ENCODE measurements at places on chromosomes 6 and 20.

- DNase-seq, result no peak
Measured at GRCh38 chr20:16624106-16624505, 50.9 kb upstream of the KIF16B start.

- DNase-seq, result no peak
Measured at GRCh38 chr6:140138311-140139010, 764.0 kb upstream of the CITED2 start.

DNA sequence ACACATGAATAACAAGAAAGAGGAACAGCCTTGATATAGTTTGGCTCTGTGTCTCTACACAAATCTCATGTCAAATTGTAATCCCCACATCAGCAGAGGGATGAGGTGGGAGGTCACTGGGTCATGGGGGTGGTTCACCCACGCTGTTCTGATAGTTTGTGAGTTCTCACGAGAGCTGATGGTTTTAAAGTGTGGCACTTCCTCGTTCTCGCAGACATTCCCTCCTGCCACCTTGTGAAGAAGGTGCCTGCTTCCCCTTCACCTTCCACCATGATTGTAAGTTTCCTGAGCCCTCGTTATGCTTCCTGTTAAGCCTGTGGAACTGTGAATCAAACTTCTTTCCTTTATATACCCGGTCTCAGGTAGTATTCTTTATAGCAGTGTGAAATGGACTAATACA is 13.1 kb downstream of the SRPK1 start:
- no peak for DNase-seq

DNA sequence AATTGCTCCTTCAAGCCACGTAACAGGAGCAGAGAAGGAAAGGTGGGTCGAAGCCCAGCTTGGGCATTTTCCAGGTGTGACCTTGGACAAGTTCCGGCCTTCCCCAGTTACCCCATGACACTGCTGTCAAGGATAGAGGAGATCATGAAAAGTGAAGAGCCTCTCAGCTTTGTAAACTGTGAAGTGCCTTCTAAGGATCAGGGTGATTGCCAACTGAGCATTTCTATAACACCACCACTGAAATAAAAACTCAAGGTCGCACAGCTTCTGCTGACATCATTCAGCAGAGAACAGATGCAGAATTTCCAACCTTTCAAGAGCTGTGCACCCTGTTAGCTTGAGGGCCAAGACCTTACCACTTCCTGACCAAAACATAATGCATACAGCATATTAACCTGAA is 24.0 kb upstream of the ZMYND8 start:
- no peak for DNase-seq

DNA sequence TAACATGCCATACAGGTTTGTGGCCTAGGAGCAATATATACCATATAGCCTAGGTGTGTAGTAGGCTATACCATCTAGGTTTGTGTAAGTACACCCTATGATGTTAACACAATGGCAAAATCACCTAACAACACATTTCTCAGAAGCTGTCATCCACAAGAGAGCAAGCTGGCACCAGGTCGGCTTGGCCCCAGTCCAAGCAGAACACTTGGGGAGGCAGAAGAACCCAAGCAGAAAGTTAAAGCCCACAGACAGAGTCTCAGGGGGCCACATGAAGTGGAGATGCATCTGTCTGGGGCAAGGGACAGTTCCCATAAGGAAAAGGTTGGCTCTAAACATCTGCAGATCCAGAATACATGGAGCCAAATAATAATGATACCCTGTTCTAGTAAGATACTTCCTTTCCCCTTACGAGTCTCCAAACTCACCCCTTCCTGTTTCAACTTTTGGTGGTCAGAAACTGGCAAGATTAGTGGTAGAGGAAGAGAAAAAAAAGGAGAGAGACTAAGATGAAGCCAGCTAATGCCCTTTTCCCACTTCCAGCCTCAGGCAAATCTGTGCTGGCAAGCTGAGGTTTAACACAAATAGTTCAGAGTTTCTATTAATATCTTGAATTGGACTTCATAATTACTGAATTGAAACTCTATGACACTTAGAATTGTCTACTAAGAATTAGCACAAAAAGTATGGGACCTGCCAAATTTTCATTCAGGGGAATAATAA is 29.5 kb downstream of the TCF21 start:
- DNase-seq, result no peak

GRCh38 chr6:35919827-35920751 is 809 bp downstream of the SRPK1 start:
- DNase-seq, result no peak

DNA sequence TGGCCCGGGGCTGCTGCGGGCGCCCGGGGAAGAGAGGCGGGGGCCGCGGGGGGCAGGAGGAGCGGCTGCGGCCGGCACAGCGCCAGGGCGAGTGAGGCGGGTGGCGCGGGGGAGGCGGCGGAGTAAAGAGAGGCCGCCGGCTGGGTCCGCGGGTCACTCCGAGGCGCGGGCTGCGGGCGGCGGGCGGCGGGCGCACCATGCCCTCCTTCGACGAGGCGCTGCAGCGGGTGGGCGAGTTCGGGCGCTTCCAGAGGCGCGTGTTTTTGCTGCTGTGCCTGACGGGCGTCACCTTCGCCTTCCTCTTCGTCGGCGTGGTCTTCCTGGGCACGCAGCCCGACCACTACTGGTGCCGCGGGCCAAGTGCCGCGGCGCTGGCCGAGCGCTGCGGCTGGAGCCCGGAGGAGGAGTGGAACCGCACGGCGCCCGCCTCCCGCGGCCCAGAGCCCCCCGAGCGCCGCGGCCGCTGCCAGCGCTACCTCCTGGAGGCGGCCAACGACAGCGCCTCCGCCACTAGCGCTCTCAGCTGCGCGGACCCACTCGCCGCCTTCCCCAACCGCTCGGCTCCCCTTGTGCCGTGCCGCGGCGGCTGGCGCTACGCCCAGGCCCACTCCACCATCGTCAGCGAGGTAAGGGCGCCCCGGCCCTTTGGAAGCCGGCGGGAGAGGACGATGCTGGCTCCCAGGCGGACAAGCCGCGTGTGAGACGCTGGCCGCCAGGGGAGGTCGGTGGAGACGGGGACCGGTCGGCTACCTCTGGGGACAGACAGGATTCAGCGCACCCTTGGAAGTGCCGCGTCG is at the start of gene SLC22A3:
Gene SLC22A3, plus strand, starts transcription at position 156 of the 797 bp plus-strand sequence. Its CDS starts 42 bp downstream, at position 198.
- no peak for DNase-seq

DNA sequence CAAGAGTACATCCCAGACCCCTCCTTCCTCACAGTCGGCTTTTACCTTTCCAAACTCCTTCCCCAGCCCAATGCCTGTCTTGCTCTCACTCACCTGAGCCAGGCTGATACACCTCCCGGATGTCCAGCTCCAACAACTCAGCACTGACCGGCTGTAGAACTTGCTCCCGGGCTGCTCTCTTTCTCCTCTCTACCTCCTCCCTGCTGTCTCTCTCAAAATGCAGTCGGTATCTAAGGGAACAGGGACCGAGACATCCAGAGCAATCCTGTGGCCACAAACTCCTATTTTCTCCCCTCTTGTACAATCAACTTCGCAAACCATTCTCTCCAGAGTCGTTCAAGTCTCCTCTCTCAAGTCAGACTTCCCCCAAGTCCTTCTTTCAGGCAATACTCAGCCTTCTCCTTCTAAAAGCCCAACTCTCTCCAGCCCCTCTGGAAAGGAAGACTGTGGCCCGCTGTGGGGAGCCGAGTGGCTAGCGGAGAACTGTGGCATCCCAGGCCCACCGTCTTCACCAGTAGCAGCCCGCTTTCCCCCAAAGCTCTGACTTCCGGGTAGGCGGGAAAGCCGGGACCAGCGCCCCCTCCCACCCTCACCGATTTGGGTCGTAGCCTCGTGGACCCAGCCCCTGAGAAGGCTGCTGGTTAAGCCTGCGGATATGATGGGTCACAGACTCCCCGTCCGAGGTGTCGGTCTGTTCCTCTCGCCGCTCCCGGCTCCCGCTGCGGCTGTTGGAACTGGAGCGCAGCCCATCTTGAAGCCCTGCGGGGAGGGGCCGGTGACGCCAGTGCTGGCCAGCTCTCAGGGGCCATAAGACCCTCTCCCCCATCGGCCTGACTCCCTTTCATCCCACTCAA is 1.1 kb downstream of the GNL1 start:
- DNase-seq, result no peak

DNA sequence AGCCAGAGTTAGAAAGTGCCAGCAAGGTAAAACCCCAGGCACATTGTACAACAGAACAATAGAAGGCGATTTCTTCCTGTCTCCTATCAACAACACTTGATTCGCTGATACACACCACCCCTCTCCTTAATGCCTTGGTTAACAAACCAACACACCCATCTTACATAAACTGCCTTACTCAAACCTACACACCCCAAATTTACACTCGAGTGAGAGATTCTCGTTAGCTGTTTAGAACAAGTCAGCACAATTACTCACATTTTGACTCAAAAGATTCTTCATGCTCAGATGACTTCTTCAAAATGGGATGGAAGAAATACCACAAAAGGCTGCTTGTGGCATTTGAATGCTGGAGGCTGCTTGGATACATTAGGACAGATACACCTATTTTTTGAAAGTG is 80.0 kb upstream of the FOXQ1 start:
- no peak for DNase-seq

All from T47D (cell line).